CD4-positive, alpha-beta memory T cell (primary cell): ENCODE measurements at places on chromosomes 3 and 15.

DNA sequence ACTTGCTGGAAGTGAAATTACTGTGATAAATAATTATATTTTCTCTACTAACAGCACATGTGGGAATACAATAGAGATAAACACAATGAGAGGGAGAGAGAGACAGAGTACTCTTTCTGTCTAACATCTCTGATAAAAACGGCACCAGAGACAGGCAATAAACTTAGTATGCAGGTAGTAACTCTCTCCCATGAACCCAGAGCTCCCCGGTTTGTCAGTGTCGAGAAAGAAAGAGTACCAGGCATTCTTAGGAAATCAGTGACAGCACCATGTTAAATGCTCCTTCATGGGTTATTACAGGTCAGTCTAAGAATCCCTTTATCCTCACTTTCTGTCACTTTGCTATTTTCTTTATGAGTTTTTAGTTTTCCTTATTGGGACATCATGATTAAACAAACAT lies 110.7 kb upstream of the EPHA3 start:
- DNase-seq, result no peak

DNA sequence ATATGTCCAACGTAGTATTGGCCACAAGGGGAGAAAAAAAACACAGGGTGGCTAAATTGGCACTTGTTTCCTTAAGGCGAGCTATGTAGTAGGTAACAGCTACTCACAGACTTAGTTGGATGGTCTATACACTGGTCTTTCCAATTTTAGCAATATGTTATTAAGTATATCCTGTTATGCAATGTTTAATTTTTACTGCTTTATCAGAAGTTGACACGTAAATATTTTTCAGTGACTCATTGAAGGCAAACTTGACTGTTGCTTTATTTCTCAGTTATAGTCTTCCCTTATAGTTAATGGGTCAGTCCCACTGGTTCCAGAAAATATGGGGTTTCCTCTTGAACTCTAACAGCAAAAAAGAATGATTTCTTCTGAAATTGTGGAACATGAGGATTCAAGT lies 46.5 kb downstream of the ADPGK start:
- no peak for DNase-seq

DNA sequence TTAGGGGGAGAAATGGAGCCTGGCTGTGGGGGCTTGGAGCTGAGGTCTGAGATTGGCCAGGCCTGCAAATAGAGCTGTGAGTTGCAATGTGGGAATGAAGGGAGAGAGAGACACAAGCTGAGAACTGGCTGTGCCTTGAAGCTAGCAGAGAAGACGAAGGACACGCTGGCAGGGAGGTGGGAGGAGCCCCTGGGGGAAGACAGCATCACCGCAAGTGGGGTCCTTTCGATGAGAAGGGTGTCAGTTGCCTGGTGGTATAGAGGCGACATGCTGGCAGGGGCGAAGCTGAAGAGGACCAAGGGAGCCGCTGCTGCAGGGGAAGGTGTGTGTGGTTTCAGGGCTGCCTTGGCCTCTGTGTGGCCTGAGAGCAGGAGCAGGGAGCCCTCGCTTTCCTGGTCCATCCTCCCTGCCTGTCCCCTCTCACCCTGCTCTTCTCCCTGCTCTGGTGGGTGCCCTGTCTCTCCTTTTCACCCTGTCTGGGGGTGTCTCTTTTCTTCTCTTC lies 5.5 kb downstream of the RHCG start:
- DNase-seq, result no peak

DNA sequence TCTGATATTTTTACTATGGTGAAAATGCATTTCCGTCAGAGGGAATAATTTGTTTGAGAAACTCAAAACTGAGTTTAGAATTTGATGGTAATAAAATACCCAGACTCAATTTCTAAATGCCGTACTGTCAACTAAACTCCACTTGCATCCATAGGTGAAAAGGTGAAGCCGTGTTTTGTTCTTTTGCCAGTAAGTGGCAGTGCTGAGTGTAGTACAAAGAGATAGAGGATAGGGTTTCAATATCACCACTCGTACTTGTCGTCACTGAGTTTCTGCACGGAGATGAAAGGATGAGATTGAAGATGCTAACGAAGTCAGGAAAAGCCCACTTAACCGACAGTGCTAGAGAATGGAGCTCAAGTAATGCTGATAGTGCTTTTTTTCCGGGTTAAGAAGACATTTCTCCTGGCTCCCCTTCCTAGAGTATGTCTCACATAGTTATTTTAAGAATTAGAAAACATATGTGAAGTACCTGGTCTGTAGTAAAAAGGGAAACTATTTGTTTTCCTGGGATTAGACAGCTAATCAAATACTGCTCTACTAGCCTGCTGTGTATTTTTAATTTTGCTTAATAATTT lies 345.1 kb downstream of the IL5RA start:
- no peak for DNase-seq

- DNase-seq, result no peak
Observed at GRCh38 chr3:143594206-143594605, 254.1 kb downstream of the SLC9A9 start.

GRCh38 chr3:65151666-65152065 lies 463.9 kb upstream of the ADAMTS9 start:
- DNase-seq, result no peak

- DNase-seq, result no peak
Observed at GRCh38 chr3:9296241-9296640, 46.8 kb upstream of the SRGAP3 start.

DNA sequence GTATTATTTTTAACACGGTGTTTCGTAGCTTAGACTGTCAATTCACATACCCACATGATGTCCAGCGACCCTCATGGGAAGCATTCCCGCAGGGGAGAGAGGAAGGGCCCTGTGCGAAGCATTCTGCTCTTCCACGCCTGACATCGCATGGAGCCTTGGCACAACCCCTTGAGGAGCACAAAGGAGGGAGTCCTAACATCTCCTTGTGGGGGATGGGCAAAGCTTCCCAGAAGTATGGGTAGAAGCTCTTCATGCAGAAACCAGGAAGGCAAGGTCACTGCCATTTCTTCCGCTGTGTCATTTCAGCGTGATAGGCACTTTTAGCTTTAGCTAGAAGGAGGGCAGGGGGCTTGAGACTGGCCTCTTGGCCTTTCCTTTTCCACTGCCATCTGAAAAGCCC lies 28.7 kb upstream of the USP3 start:
- DNase-seq, result no peak

DNA sequence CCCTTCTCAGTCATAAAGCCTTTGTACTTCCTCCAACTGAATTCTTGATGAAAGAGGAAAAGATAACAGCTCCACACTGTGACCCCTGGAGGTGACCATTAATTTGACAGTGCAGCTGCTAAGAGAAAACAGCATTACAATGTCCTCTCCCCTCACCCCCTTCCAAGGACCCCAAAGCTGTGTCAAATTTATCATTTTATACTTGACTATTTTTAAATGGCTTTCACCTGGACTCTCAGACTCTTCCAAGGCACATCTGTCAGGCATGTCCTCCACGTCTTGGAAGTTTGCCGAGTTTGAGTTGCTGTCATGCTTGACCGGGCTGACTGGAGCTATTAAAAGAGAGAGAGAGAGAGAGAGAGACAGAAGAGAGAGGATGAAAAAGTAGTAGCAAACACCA lies 236.5 kb downstream of the WDR72 start:
- no peak for DNase-seq

- DNase-seq, result no peak
Observed at GRCh38 chr3:4808637-4809036, 170.6 kb upstream of the BHLHE40 start.

GRCh38 chr15:73805504-73806089 lies 52.4 kb upstream of the INSYN1 start:
- no peak for DNase-seq

DNA sequence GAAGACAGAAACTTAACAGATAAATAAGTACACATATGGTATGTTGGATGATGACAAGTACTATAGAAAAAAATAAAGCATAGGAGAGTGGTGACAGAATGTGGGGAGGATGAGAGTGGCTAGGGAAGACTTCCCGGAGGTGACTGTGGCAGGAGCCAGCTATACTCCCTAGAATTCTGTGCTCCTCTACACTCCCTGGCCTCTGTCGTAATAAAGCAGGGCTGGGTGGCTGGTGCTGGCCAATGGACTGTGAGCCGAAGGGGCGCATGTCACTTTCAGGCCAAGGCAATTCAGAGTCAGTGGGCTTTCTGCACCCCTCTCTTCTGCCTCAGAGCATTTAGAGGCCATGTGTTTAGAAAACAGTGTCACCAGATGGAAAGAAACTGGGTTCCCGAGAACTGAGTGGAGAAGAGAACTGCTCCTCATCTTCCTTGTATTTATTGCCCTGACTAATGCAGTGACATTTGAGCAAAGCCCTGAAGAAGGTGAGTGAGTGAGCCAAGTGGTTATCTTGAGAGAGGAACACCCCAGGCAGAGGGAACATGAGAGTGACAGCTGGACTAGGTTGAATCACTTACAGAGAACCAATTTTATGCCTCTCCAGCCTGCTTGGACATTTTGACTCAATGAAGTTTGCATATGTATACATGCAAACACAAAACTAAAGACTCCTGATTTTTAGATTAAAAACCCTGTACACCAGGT lies 5.2 kb upstream of the VPS8 start:
- no peak for DNase-seq

GRCh38 chr15:83285284-83285978 lies 967 bp upstream of the BNC1 start:
- no peak for DNase-seq

DNA sequence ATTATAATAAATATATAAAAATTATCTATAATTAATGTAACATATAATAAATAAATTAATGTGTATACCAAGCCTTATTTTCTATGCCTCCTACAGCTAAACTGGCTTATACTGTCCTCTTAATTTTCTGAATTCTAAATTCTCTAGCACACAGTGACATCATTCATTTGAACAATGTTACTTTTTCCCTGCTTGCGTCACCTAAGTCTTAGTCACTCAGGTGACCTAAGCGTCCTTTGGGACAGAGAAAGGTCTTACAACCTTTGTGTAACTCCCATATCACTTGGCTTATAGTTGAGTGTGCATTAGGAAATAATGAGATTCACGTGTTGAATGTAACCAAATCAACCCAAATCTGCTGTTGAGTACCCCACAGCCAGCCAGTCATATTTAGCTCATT lies 48.5 kb upstream of the KCNMB2 start:
- DNase-seq, result no peak

- no peak for DNase-seq
Observed at GRCh38 chr3:178325330-178325729, 210.9 kb upstream of the KCNMB2 start.

DNA sequence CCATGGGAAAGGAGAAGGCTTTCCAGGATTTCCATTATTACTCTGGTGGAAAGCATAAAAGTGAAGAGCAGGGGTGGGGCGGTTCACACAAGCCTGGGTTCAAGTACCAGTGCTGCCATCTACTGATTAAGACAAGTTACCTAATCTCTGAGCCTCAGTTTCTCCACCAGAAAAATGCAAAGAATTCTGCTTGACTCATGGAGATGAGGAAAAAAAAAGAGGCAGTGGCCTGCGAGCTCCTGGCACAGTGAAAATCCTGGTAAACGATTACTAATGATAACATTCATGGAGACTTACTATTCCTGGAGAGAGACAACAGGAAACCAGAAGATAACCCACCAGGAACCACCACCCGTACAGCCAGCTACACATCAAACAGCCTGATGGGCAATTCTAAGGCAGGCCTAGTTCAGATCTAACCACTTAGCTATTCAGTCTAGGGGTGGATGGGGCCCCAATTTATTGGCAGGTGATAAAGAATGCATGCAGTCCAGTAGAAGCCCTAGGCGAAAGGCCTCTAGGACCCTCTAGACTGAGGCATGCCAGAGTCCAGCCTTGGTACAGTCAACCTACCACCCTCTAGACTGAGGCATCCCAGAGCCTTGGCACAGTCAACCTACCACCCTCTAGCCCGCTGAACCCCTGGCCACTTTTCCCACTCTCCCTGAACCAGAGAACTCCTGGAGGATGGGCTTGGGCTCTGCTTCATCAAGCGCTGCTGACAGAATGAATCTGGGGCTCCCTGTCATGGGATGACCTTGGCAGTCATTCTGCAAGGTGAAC lies 2.5 kb downstream of the AMOTL2 start:
- no peak for DNase-seq

DNA sequence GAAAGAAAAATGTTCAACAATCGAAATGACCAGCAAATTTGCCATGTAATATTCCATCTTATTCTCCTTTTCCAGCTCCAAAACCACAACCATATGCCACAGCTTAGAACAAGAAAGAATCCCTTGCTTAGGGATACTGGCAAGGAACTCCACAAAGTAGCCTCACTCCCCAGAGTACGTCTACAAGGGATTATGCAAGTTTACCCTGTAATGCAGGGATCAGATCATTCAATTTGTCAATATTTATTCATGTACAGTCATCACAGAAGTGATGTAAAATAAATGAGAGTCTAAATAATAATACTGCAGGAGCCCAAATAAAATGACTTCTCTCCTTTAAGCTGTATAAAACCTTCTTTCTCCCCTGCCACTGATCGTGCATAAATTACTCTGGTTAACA lies 23.5 kb upstream of the MYO1E start:
- no peak for DNase-seq

DNA sequence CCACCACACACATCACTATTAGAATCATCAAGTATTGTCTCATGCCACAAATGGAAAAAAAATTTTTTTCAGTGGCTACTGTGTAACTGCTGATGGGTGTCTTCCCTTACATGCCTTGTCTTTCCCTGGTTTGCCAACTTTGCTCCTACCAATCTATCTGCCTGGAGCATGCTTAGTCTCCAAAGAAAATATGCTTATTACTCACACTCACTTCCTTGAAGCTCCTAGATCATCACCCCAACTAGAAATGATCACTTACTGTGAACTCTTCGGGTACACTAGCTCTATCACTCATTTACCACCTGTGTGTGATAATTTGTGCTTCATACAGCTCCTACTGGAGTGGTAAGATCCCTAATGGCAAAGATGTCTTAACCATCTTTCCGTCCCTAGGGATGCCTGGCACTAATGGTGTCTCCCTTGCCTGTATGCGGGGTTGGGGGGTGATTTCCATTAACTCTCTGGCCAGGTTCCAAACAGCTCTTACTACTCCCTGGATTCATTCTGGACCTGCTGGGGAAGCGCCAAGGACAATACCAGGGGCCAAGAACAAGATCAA lies 799 bp downstream of the VPS33B start:
- DNase-seq, result peak; percentile 3

DNA sequence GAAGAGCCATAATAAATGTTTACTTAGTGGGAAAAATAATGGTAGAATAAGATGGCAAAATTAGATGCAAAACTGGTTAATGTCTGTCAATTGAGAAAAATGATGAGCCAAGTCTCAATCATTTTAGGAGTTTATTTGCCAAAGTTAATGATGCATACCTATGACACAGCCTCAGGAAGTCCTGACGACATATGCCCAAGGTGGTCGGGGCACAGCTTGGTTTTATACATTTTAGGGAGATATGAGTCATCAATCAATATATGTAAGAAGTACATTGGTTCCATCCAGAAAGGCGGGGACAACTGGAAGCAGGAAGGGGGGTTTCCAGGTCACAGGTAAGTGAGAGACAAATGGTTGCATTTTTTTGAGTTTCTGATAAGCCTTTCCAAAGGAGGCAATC lies 31.5 kb downstream of the CLEC3B start:
- DNase-seq, result no peak

DNA sequence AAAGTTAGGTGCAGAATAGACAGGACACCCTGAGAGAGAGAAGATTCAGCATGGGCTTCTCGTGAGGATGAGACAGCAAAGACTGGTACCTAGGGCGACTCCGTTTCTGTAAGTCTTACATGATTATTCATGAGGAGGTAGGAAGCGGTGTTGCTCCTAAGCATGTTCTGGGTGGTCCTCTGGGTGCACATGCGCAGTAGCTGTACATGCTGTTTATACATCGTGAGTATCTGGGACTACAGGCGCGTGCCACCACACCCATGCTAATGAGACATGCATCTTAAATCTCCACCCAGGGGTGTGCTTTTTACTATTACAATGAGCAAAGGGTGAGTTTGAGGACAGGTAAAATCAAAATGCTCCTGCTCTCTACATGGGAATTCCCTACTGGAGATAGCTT lies 12.3 kb downstream of the ALPK3 start:
- DNase-seq, result no peak
